Activated T-helper 1 cell treated with anti-CD3 and anti-CD28 coated beads, Interleukin-12 subunit alpha, Interleukin-12 subunit beta, Interleukin-2, Interleukin-4 antibody, amounts not matched to agents 30 ng/mL and 10 ng/mL and 1 ng/mL, durations not matched to agents 14 hours and 24 hours and 36 hours (primary cell): ENCODE measurements at places on chromosomes 6 and 20. TPM values are rescaled to one million over a fixed set of nuclear protein-coding genes. Genes with fewer than 3 reads are reported as not detected.

- DNase-seq = no peak
These were observed 13.0 kb downstream of the ZHX3 start for GRCh38 chr20:41304424-41305079.

GRCh38 chr6:41699063-41699462 is 36.3 kb downstream of the TFEB start:
- DNase-seq = no peak

- no peak for DNase-seq
These were observed 644.3 kb downstream of the HDGFL1 start for GRCh38 chr6:23213651-23214050.

GRCh38 chr6:147116056-147116455 is 88.2 kb upstream of the STXBP5 start:
- no peak for DNase-seq

DNA sequence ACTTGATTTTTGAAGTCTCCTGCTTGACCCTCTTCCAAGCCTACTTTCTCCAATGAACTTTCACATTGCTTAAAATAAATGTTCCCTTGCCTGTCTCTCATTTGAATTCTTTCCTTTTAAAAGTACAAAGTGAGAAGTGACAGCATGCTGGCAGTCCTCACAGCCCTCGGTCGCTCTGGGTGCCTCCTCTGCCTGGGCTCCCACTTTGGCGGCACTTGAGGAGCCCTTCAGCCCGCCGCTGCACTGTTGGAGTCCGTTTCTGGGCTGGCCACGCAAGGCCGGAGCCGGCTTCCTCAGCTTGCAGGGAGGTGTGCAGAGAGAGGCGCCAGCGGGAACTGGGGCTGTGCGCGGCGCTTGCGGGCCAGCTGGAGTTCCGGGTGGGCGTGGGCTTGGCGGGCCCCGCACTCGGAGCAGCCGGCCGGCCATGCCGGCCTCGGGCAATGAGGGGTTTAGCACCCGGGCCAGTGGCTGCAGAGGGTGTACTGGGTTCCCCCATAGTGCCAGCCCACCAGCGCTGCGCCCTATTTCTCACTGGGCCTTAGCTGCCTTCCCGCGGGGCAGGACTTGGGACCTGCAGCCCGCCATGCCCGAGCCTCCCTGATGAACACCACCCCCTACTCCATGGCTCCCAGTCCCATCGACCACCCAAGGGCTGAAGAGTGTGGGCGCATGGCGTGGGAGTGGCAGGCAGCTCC is 31.9 kb downstream of the SERPINB6 start:
- no peak for DNase-seq

DNA sequence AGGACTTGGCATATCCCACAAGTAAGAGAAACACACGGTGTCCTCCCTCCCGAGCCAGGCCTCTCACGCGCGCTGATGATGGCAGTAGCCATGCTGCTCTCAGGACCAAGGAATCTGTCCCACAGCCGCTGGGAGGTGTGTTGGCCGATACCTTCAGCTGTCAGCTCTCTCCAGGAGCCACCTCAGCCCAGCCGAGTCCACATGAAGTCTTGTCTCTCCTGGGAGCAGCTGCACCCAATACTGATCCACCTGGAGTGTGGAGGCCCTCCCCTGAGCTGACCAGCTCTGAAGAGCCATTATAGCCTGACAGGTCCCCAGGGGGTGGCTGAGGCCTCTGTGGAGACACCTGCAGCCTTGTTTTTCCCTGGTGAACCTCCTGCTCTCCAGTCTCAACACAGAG is 23.8 kb upstream of the NXT1 start:
- no peak for DNase-seq

DNA sequence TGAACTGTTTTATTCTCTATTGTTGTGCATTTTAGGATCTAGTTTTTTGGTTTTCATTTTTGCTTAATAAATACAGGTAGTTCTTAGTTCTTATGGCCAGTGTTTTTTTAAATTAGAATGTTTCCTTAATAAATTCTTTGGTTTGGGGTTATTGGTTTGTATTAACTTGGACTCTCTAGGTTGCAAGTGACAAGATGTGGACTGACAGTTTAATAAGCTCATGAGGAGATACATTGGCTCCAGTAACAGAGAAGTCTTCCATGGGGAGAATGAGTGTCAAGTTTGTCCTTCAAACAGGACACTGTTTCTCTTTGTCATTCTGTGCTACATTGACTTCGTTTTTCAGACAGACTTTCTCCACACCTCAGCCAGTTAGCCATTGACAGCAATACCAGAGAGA is 39.7 kb downstream of the SNX9 start:
- no peak for DNase-seq

The SIRPA gene
- total RNA-seq = not detected in 2 replicates

The PTCRA gene
- not detected in 2 replicates for total RNA-seq

The DNAH8 gene
- 0.03 and 0.05 TPM in 2 replicates for total RNA-seq

The KATNA1 gene
- 20.8 and 22.1 TPM in 2 replicates for total RNA-seq

The ARG1 gene
- total RNA-seq = not detected in 2 replicates
